Activated CD8-positive, alpha-beta memory T cell treated with anti-CD3 and anti-CD28 coated beads, Interleukin-2, amount 10 ng/mL, durations not matched to agents 7 days and 5 days (primary cell): ENCODE measurements at places on chromosomes 5 and 9. TPM values are rescaled to one million over a fixed set of nuclear protein-coding genes. Genes with fewer than 3 reads are reported as not detected.

DNA sequence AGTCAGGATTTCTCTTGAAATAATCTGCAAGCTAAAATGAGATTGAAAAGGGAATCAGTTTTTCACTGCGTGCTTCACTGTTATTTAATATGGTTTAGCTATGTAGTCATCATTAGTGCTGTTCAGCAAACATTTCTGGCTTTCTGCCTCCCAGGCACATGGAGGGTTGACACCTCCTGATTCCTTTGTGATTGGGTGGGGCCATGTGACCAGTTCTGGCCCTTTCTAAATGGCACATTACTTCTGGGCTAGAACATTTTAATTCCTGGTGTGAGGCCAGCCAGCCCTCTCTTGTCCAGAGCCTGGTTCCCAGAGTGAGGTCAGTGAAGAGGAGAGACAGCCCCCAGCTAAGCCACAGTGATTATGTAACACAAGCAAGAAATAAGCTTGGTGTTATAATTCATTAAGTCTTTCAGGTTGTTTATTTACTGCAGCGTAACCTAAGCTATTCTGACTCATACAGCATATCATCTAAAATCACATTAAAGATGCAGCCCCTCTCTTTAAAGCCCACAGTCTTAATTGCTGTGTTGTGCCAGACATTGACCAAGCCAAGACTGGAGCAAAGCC, 17.4 kb upstream of the ARSI start:
- DNase-seq = no peak
- no peaks in the 10 kb centered on the region for H3K36me3 ChIP-seq
- H3K4me1 ChIP-seq = peaks cover 3% of the 10 kb centered on the region
- H3K27ac ChIP-seq = no peak overlapping the region
- H3K27me3 ChIP-seq = peaks cover 3% of the 10 kb centered on the region

The OSMR gene
- not detected for total RNA-seq

The SMARCA2 gene
- total RNA-seq = 188 TPM

The PIP5K1B gene
- 23.2 TPM for total RNA-seq

The IL13 gene
- total RNA-seq = 4.8 TPM

The TLR4 gene
- not detected for total RNA-seq

The GARNL3 gene
- total RNA-seq = 4.0 TPM

GRCh38 chr9:130427326-130427725, 17.4 kb upstream of the ASS1 start:
- peaks cover 8% of the 10 kb centered on the region for H3K27me3 ChIP-seq
- no peak overlapping the region for H3K4me3 ChIP-seq
- H3K4me1 ChIP-seq = no peaks in the 10 kb centered on the region

DNA sequence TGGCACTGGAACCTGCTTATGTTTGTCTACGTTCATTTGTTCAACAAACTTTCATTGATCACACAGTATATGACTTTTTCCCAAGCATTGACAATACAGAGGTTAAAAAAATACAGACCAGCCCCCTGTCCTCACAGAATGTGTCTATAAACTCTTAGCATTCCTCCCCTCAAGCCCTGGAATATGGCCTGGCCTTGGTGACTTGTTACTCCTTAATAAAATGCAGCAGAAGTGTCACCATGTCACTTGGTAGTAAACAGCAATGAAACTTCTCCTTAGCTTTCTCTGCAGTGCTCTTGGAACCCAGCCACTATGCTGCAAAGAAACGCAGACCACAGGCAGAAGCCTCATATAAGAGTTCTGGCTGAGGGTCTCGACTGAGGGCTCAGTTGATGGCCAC, 19.1 kb upstream of the SLC1A3 start:
- H3K27ac ChIP-seq = no peak overlapping the region
- H3K4me1 ChIP-seq = no peaks in the 10 kb centered on the region
- DNase-seq = no peak
- no peak overlapping the region for H3K4me3 ChIP-seq

DNA sequence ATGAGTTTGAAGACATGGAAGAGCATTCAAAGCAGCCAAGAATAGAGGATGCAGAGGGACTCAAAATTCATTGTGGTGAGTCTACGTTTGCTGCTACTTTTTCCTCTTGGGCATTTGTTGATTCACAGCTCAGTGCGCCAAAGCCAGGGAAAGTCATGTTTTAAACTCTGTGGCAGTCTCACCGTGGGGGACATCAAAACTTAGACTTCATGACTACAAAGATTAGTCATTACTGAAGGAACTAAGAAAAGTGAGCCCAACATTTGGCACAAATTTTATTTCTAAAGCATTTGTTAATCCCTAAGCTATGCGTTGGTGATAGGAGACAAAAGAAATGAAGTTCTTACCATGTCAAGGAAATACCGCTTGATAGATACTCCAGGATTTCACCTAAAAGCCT, 73.7 kb upstream of the MTAP start:
- no peak overlapping the region for H3K4me3 ChIP-seq
- no peak overlapping the region for H3K27ac ChIP-seq
- no peaks in the 10 kb centered on the region for H3K36me3 ChIP-seq
- H3K27me3 ChIP-seq = peaks cover 18% of the 10 kb centered on the region
- no peaks in the 10 kb centered on the region for H3K4me1 ChIP-seq

DNA sequence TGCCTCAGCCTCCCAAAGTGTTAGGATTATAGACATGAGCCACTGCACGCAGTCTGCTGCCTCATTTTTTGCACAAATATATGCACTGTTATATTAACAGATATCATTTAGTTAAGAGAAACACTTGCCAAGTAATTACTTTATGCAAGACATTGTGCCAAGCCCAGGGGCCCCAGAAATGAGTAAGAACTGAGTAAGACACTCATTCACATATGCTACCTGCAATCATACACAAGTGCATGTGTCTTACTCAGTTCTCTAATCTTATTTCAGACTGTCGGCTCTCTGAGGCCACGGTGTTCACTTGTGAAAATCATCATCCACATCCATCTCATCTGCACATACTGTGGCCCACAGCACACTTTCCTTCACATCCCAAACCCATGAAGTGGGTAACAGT, 16.0 kb downstream of the TRAF1 start:
- H3K36me3 ChIP-seq = peaks cover 83% of the 10 kb centered on the region
- no peak for DNase-seq
- H3K4me3 ChIP-seq = no peak overlapping the region
- no peaks in the 10 kb centered on the region for H3K27me3 ChIP-seq

- DNase-seq = no peak
- no peaks in the 10 kb centered on the region for H3K36me3 ChIP-seq
- H3K27ac ChIP-seq = no peak overlapping the region
Measured at GRCh38 chr5:21826884-21827283, 1026.3 kb downstream of the CDH12 start.

The C5orf58 gene
- not detected for total RNA-seq

DNA sequence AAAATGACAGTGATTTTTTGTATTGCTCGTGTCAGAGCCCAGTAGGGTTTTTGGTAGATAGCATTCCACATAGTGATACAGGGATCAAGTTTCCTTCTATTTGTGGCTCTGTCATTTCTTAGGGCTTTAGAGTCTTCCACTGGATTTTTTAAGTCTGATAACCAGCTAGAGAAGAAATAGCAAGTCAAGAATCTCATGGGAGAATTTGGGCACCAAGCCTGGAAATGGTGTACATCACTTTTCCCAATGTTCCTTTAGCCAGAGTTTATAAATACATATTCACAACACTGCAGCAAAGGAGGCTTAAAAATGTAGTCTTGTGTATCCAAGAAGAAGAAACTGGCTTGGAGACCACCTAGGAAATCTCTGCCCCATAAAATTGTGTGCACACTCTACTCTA, 647.1 kb upstream of the KLF4 start:
- DNase-seq = no peak
- no peaks in the 10 kb centered on the region for H3K4me1 ChIP-seq
- no peaks in the 10 kb centered on the region for H3K36me3 ChIP-seq
- H3K4me3 ChIP-seq = no peak overlapping the region

GRCh38 chr9:101433229-101433628, 2.3 kb downstream of the ALDOB start:
- no peak for DNase-seq
- no peak overlapping the region for H3K4me3 ChIP-seq
- peaks cover 22% of the 10 kb centered on the region for H3K27me3 ChIP-seq
- no peaks in the 10 kb centered on the region for H3K4me1 ChIP-seq

- no peak overlapping the region for H3K27ac ChIP-seq
- no peaks in the 10 kb centered on the region for H3K36me3 ChIP-seq
- DNase-seq = no peak
Measured at GRCh38 chr9:95101326-95101725, 216.2 kb downstream of the FANCC start.

The TMEM215 gene
- not detected for total RNA-seq

The SAXO1 gene
- total RNA-seq = 0.12 TPM

The PRRT1B gene
- total RNA-seq = not detected

DNA sequence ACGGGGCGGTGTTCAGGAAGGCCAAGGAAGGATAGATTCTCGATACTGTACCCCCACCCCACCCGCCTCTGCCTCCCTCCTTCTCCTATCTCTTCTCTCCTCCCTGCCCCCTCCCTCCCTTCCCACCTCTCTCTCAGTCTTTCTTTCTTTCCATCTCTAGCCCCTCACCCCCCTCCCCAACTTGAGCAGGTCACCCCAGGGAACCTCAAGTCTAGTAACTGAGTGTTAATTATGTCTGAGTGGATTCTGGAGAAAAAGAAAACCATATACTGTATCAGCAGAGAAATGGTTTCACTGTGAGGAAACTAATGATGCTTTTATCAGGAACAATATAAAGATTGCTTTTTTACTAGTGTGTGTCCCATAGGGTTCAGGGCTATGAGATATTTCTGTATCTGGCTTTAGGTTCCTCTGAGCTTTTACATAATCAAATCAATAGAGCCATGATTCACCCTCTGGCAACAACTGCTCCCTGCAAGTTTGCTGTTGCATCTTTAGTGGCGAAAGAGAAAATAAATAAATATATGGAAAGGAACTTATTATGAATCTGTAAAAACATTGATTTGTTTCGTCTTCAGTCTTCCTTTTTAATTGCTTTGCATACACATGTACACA, 639.7 kb downstream of the CCDC171 start:
- H3K27me3 ChIP-seq = no peaks in the 10 kb centered on the region
- no peak for DNase-seq
- H3K4me1 ChIP-seq = no peaks in the 10 kb centered on the region

The SOX30 gene
- 0.09 TPM for total RNA-seq

DNA sequence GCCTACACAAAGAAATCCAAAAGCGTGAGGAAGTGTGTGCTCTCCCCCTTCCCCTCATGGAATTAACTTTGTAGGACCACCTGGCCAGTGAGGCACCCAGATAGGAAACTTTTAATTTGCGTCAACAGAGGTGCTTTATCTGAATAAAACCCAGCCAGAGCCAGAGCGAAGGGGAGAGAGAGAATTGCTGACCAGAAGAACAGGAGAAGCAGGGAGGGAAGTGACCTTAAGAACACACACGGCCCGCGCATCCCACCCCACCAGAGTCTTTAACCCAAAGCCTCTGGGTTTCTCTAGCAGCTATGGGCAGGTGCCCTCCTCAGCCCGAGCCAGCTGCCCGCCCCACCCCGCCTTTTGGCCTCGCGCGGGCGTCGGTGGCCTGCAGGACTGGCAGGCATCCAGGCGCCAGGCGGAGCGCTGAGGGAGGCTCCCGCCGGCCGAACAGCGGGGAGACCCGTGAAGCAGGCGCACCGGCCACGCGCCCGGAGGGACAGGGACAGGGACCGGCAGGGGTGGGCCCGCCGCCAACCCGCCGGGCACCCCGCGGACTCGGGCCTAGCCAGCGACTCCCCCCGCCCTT, 580 bp downstream of the ERAP1 start:
- no peaks in the 10 kb centered on the region for H3K27me3 ChIP-seq
- H3K4me3 ChIP-seq = peak overlapping the region; percentile 94
- peaks cover 52% of the 10 kb centered on the region for H3K4me1 ChIP-seq

DNA sequence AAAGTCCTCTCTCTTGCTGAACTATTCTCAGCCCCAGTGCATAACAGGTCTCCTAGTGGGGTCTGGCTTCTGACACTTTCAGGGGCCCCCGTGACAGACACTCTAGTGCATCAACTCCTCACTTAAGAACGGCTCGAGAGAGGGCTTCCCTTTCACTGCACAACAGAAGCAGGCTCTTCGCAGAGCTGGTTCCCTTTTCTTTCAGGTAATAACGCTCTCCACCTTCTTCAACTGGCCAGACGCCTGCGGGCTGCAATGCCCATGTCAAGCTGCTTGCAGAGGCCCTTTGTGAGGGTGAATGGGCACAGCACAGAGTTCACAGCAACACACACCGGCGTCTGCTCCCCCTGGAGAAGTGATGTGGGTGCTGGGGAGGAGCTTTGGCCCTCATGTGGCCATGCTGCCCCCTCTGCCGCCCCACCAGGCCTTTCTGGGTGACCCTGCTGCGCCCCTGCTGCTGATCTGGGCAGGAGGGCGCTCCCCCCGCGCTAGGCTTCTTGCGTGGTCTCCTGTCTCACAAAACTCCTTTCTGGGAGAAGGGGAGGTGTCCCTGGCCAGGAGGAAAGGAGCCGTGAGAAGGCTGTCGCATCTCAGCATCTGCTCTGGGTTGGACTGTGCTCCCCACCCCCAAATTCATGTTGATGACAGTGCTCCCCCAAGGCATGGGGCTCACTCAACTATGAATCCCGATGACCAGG, 2.4 kb downstream of the MRPL36 start:
- DNase-seq = no peak
- no peak overlapping the region for H3K4me3 ChIP-seq
- peaks cover 34% of the 10 kb centered on the region for H3K36me3 ChIP-seq
- peaks cover 64% of the 10 kb centered on the region for H3K4me1 ChIP-seq
- no peaks in the 10 kb centered on the region for H3K27me3 ChIP-seq
- peak overlapping the region; percentile 12 for H3K27ac ChIP-seq

DNA sequence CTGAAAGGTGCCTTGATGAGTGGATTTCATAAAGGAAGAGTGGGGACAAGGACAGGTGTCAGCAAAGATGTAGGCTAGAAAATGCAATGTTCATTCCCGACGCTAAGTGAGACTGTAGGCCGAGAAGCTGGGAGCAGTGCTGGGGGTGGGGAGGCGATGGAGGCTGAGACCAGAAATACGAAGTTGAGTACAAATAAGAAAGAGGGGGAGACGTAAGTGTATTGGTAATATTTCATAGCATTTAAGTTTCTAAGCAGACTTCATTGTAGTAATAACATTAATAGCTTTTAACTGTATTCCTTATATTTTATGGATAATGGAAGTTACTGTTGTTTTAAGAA, 11.0 kb downstream of the TRIP13 start:
- peaks cover 23% of the 10 kb centered on the region for H3K36me3 ChIP-seq
- no peaks in the 10 kb centered on the region for H3K27me3 ChIP-seq
- H3K4me3 ChIP-seq = no peak overlapping the region
- peaks cover 2% of the 10 kb centered on the region for H3K4me1 ChIP-seq
- no peak for DNase-seq

DNA sequence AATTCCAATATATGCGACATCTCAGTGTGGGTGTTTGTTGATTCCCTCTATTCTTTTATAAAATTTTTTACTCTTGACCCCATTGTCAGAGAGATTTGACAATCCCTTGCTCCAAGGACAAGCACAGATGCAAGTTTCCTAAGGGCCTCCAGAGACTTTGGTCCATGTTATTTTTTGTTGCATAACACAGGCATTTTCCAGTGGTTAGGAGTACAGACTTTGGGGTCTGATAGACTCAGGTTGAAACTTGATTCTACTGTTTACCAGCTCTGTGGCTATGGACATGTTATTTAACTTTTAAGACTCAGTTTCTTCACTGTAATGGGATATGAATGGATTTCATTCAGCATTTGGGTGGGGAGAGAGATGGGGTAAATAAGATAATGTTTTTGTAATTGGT, 361.3 kb downstream of the ENC1 start:
- no peaks in the 10 kb centered on the region for H3K4me1 ChIP-seq
- H3K27ac ChIP-seq = no peak overlapping the region
- no peak for DNase-seq

The PCDHGC4 gene
- not detected for total RNA-seq

- no peak overlapping the region for H3K27ac ChIP-seq
- no peaks in the 10 kb centered on the region for H3K27me3 ChIP-seq
- no peaks in the 10 kb centered on the region for H3K36me3 ChIP-seq
- H3K4me1 ChIP-seq = peaks cover 8% of the 10 kb centered on the region
Measured at GRCh38 chr9:98786750-98787510, 9.4 kb downstream of the ANKS6 start.

The PHF2 gene
- total RNA-seq = 25.1 TPM
